ENCODE measurements at places on chromosomes 5 and 9. TPM values are rescaled to one million over a fixed set of nuclear protein-coding genes. Genes with fewer than 3 reads are reported as not detected.

TRIM36 gene
- total RNA-seq, result 1.2 TPM

FOXD4L6 gene
- total RNA-seq, result not detected

MEGF9 gene
- total RNA-seq, result 24.2 TPM

IARS1 gene
- total RNA-seq, result 123 TPM

MLANA gene
- 6.5 TPM for total RNA-seq

HTR1A gene
- not detected for total RNA-seq

STK32A gene
- total RNA-seq, result 5.0 TPM

BRD3OS gene
- 6.8 TPM for total RNA-seq

PCDHB11 gene
- 3.5 TPM for total RNA-seq

SNCB gene
- 0.39 TPM for total RNA-seq

TNC gene
- total RNA-seq, result 43.4 TPM

TOR4A gene
- total RNA-seq, result 1.7 TPM

HAVCR2 gene
- 8.1 TPM for total RNA-seq

PCDHGA9 gene
- total RNA-seq, result 4.2 TPM

PCDHGB3 gene
- 4.3 TPM for total RNA-seq

GPR21 gene
- 4.3 TPM for total RNA-seq

NUDT12 gene
- 14.6 TPM for total RNA-seq

WNK2 gene
- total RNA-seq, result 11.2 TPM

C9 gene
- 0.10 TPM for total RNA-seq

PCDHA13 gene
- 0.79 TPM for total RNA-seq

GDNF gene
- 2.7 TPM for total RNA-seq

NEURL1B gene
- 15.9 TPM for total RNA-seq

MPDZ gene
- total RNA-seq, result 47.2 TPM

PRKACG gene
- total RNA-seq, result not detected

ADRA1B gene
- 0.79 TPM for total RNA-seq

NDUFB6 gene
- 29.7 TPM for total RNA-seq

FBXW11 gene
- total RNA-seq, result 47.7 TPM

PCDHA6 gene
- total RNA-seq, result 0.30 TPM

FOXI1 gene
- 0.10 TPM for total RNA-seq

SETX gene
- 71.9 TPM for total RNA-seq

PTGS1 gene
- total RNA-seq, result 4.7 TPM

PLPPR1 gene
- 1.5 TPM for total RNA-seq

ELAVL2 gene
- total RNA-seq, result 3.2 TPM

PTGR1 gene
- 40.2 TPM for total RNA-seq

ZNF622 gene
- 18.0 TPM for total RNA-seq

KCNMB1 gene
- total RNA-seq, result 0.20 TPM

Data from skin of body (tissue), 3 donors.